ENCODE measurements at places on chromosomes 1 and 21. TPM values are rescaled to one million over a fixed set of nuclear protein-coding genes. Genes with fewer than 3 reads are reported as not detected.
A peak's percentile ranks its signal among the peaks of the same experiment; 100 is the strongest.

GRCh38 chr1:184302346-184302745, 84.5 kb upstream of the C1orf21 start:
- no peak overlapping the region for H3K4me3 ChIP-seq
- H3K27ac ChIP-seq, result no peak overlapping the region
- no peaks in the 10 kb centered on the region for H3K4me1 ChIP-seq
- DNase-seq, result no peak
- no peaks in the 10 kb centered on the region for H3K36me3 ChIP-seq

DNA sequence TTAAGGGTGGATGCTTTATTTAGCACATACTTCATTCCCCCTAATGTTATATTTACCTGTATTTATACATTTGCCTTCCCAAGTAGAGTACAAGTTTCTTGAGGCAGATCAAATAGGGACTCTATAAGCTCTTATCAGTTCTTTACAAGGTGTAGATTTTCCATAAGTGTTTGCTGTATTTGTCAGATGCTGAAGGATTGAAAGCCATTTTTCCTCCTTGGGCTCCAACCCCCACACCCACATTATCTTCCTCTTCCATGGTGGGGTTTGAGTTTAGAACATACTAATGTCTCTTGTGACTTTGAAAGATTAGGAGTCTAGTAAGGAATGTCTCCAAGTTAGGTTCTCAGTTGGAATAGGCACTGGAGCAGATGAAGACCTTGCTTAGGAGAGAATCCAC, 2.4 kb upstream of the CHI3L2 start:
- peaks cover 87% of the 10 kb centered on the region for H3K4me1 ChIP-seq
- peak overlapping the region; percentile 41 for H3K4me3 ChIP-seq

The TACSTD2 gene
- total RNA-seq, result not detected

- no peaks in the 10 kb centered on the region for H3K27me3 ChIP-seq
- H3K27ac ChIP-seq, result no peak overlapping the region
- no peaks in the 10 kb centered on the region for H3K36me3 ChIP-seq
- DNase-seq, result no peak
- peaks cover 7% of the 10 kb centered on the region for H3K4me1 ChIP-seq
Measured at GRCh38 chr1:42340093-42340492, 5.1 kb upstream of the FOXJ3 start.

The IL20 gene
- not detected for total RNA-seq

The TMIGD3 gene
- 0.41 TPM for total RNA-seq

DNA sequence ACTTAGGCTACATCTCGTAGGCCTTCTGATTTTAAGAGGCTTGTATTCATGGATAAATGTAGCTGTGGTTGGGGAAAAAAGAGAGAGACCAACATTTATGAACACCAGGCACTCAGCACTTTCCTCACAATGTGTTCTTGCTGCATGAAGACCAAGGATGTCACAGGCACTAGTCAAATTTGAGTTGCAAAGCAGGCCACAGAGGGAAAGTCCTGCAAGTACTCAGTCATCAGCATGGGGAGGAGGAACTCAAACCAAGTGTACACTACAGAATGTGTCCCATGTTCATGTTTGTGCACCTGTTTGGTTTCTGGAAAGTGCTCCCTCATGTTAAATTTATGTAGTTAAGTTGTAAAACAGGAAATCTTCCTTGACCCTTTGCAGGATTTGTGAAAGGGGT, 8.7 kb upstream of the MAP3K7CL start:
- DNase-seq, result no peak

DNA sequence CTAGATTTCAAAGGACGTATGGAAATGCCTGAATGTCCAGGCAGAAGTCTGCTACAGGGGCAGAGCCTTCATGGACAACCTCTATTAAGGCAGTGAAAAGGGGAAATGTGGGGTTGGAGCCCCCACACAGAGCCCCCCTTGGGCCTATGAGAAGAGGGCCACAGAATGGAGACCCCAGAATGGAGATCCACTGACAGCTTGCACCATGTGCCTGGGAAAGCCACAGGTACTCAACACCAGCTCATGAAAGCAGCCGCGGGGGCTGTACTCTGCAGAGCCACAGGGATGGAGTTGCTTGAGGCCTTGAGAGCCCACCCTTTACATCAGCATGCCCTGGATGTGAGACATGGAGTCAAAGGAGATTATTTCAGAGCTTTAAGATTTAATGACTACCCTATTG, 108.7 kb downstream of the DMRTB1 start:
- H3K4me1 ChIP-seq, result no peaks in the 10 kb centered on the region
- no peak overlapping the region for H3K4me3 ChIP-seq
- no peaks in the 10 kb centered on the region for H3K27me3 ChIP-seq
- no peak for DNase-seq
- H3K36me3 ChIP-seq, result no peaks in the 10 kb centered on the region

The LEFTY1 gene
- not detected for total RNA-seq

GRCh38 chr1:62381831-62382657, 54.8 kb upstream of the USP1 start:
- H3K4me3 ChIP-seq, result no peak overlapping the region
- no peaks in the 10 kb centered on the region for H3K36me3 ChIP-seq
- no peaks in the 10 kb centered on the region for H3K4me1 ChIP-seq
- DNase-seq, result no peak

- H3K4me3 ChIP-seq, result no peak overlapping the region
- no peaks in the 10 kb centered on the region for H3K36me3 ChIP-seq
- H3K27me3 ChIP-seq, result no peaks in the 10 kb centered on the region
- H3K27ac ChIP-seq, result no peak overlapping the region
- no peak for DNase-seq
Measured at GRCh38 chr1:42639116-42639515, 19.1 kb upstream of the PPIH start.

- H3K27ac ChIP-seq, result peak overlapping the region; percentile 96
- peaks cover 35% of the 10 kb centered on the region for H3K4me1 ChIP-seq
- H3K36me3 ChIP-seq, result no peaks in the 10 kb centered on the region
Measured at GRCh38 chr1:110338309-110338885, 780 bp upstream of the RBM15 start.

The NHLH1 gene
- 0.58 TPM for total RNA-seq

DNA sequence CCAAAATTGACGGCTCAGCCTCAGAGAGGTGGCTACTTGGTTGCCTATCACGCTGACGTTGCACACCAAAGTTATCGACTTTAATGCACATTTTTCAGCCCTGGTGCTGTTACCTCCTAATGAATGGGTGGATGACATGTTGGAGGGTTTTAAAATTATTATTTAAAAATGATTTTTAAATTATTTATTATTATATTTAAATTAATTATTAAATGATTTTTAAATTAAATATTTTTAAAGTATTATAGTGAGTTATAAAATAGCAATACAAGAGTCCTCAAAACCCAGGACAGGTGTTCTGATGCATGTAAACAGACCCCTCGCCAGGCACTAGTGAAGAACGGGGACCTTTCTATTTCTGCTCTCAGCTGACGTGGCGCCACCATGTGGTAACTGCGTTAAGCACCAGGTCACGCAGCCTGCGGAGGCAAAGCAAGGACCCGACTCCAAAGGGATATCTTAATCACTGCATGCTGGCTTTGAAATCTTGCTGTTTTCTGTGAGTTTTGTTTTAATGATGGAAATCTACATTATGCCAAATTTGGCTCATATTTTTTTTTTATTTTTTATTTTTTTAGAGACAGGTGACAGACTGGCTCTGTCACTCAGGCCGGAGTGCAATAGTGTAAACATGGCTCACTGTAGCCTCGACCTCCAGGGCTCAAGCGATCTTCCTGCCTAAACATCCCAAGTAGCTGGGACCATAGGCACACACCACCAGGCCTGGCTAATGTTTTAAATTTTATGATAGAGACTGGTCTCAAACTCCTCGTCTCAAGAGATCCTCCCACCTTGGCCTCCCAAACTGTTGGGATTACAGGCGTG, 22.6 kb downstream of the CASP9 start:
- H3K4me3 ChIP-seq, result no peak overlapping the region
- no peak overlapping the region for H3K27ac ChIP-seq
- no peaks in the 10 kb centered on the region for H3K27me3 ChIP-seq
- H3K4me1 ChIP-seq, result no peaks in the 10 kb centered on the region
- DNase-seq, result no peak

The KCNH1 gene
- total RNA-seq, result not detected

The LCE2B gene
- not detected for total RNA-seq

DNA sequence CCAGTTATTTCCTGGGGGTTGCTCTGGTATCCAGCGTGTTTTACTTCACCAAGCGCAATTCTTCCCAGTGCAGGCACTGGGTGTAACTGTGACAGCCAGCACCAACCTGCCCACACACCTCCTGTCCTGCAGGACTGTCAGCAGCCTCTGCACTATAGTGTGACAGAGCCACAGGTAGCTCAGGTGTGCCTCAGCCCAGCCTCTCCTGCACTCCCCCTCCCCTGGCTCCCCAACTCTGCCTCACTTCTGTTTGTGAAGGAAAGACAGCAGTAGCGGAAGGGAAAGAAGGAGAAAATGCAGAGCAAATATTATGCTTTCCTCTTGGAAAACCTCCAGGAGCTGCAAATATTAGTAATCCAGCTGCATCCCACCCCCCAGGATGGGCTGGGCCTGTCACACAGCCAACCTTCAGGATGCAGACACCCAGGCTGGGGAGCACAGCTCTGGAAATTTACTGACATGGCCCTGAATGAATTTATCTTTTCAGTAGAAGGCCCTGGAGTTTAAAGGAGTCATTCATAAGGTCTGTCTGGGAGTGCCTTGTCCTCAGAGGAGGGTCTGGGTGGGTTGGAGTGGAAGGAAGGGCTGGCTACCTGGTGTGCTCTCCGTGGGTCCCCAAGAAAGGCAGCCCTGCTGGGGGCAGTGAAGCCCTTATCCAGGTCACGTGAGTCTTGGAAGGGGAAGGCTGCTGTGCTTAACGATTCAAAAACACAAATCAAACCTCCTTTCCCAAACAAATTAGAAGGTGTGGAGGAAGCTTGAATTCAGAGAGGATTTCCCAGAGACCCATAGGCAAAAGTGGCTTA, 20.9 kb downstream of the CAPN2 start:
- H3K4me3 ChIP-seq, result no peak overlapping the region
- no peak for DNase-seq
- H3K27ac ChIP-seq, result no peak overlapping the region
- no peaks in the 10 kb centered on the region for H3K36me3 ChIP-seq

DNA sequence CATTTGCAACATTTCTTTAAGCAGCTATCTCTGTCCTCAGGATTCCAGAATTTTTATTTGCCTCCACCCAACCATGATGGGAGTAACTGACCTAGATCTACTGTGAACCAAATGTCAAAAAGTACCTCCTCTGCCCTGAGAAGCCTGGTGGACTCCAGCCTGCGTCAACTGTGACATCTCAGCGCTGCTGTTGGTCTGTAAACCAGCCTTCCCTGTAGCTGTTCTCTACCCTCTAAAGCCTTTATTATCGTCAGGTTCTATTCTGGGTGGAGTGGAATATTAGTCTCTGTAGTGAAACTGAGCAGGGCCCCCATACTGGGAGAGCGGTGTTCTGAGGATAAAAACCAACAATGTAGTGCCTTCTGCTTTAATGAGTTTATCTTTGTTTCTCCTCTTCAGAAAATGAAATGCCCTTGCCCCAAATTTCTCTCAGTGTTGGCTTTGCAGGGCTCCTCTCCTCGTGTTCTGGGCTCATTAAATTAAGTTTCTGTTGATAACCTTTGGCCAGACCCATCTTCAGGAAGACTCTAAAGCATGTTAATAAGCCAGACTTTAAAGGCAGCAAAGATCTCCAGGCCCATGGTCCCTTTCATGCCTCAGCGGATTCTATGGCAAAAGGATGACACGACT, 223.1 kb upstream of the PLXNA2 start:
- no peaks in the 10 kb centered on the region for H3K27me3 ChIP-seq
- H3K4me1 ChIP-seq, result no peaks in the 10 kb centered on the region
- DNase-seq, result no peak
- no peaks in the 10 kb centered on the region for H3K36me3 ChIP-seq
- H3K27ac ChIP-seq, result no peak overlapping the region

GRCh38 chr1:208239473-208240381, 4.5 kb downstream of the PLXNA2 start:
- H3K4me3 ChIP-seq, result no peak overlapping the region
- no peak overlapping the region for H3K27ac ChIP-seq
- peaks cover 3% of the 10 kb centered on the region for H3K4me1 ChIP-seq

The S100A9 gene
- 9.4 TPM for total RNA-seq

GRCh38 chr1:189351960-189352359, 1125.7 kb downstream of the BRINP3 start:
- no peaks in the 10 kb centered on the region for H3K4me1 ChIP-seq
- no peak for DNase-seq

DNA sequence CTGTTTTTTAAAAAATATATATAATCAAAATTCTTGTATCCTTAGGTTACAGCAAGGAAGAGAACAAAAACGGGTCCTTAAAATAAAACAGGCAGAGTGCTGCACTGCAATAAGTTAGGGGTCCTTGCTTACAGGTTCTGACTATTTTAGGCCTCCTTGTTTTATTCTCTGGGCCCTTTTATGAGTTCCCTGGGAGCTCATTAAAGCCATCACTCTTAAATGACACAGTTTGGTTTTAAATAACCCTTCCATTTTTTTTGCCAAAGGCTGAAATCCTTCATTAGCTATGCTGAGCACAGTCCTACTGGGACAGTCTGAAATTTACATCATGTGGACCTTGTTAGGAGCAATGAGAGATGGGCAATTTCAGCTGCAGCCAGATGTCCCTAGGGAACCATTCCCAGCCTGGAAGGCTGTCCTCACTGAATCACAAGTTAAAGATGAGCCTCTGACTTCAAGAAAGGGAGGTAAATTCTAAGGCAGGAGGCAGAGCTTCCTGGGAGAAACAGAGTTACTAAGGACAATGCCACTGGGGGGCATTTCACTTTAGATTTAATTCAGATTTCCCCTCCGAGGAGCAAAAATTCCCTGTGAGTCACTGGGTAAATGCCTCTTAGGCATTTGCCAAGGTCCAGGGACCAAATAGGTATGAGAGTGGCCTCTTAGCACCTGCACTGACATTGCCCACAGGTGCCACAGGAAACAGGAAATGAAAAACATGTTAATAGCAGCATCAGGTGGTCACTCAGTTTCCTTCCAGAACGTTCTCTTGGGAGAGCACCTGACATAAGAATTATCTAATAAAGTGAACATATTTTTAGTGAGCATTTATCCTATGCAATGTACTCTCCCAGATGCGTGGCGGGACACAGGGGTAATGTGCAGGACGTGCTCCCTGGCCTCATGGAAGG, 3.8 kb upstream of the MUL1 start:
- H3K4me1 ChIP-seq, result peaks cover 8% of the 10 kb centered on the region
- no peak overlapping the region for H3K4me3 ChIP-seq
- no peak overlapping the region for H3K27ac ChIP-seq
- peaks cover 8% of the 10 kb centered on the region for H3K36me3 ChIP-seq
- no peak for DNase-seq

The RRP15 gene
- total RNA-seq, result 17.7 TPM

- H3K36me3 ChIP-seq, result no peaks in the 10 kb centered on the region
- peaks cover 23% of the 10 kb centered on the region for H3K4me1 ChIP-seq
- no peak overlapping the region for H3K4me3 ChIP-seq
- no peaks in the 10 kb centered on the region for H3K27me3 ChIP-seq
- no peak overlapping the region for H3K27ac ChIP-seq
Measured at GRCh38 chr1:21318714-21319159, 28.5 kb upstream of the ECE1 start.

DNA sequence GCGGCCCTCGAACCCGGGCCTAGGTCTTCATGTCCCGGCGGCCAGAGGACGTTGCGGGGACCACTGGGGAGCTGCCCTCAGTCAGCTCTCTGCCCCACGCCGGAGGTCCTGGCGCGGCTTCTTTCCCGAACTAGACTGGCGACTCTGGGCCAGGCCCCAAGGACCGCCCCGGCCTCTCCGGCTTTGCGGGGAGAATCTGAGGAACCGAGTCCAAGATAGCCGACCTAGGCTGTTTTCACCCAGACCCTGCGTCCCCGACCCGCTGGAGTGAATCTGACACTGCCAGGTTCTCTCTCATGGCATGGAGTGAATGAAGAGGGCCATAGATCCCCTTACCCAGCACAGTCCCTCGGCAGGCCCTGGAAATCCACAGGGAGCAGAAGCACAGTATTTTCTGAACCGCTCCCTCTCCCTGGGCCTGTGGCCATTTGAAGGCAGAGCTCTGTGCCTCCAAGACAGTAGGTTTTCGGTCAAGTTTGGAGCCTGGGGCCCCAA, 9.9 kb upstream of the BARHL2 start:
- H3K4me3 ChIP-seq, result no peak overlapping the region
- DNase-seq, result no peak
- peaks cover 45% of the 10 kb centered on the region for H3K4me1 ChIP-seq
